Stimulated activated CD4-positive, alpha-beta T cell treated with anti-CD3 and anti-CD28 coated beads, Interleukin-4, amount 100 ng/mL, for 4 hours (primary cell): ENCODE measurements at places on chromosomes 4 and X.

GRCh38 chr4:5158825-5159224, 107.5 kb downstream of the STK32B start:
- no peak for DNase-seq

DNA sequence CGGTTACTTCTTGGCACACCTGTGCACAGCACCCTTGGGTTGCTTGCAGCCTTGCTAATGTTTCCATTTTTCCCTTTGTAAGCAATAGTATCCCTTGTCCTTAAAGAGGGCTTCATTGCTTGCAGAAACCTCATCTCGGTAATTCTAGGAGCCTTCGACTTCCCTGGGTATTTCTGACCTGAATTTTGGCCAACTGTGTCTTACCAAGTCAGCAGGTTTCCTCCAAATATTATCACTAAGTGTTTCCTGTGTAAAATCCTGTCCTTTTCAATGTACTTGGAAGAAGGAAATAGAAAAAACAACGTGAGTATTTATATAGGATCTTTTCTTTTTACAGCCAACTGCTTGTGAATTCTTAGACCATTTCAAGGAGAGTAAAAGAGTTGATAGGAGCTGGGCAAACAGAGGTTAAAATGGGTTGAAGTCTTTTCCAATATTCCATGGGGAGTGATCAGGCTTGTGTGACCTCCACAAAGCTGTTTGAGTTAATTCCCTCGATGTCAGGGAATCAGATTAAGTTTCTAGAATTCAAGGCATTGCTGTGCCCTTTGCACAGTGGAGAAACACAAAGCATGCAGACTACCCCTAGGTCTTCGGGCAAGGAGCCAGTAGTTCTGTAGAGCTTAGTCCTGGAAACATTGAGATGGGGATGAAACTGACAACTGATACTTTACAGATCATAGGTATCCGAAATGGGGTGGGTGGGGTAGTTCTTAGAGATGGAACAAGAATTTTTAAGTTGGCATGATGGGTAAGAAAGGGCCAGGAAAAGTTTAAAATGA, 209.9 kb downstream of the CPE start:
- no peak for DNase-seq

DNA sequence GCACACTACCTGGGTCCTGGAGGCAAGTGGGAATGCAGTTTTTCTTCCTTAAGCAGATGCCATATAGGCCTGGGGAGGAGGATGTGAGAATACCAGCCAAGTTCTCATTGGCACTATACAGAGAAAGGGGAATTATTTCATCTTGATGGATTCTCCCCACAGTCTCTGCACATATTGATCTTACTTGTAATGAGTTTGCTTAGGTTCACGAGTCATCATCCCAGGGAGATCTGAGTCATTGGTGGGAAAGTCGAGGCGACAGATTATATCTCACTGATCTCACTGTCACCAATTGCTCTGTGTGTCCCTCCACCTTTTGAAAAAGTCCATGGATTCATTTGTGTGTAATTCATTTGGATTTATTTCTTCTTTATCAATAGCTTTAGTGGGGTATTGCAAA, 156.8 kb downstream of the AR start:
- no peak for DNase-seq

GRCh38 chrX:3263681-3264126, 82.7 kb downstream of the MXRA5 start:
- DNase-seq, result no peak

GRCh38 chr4:5069901-5070300, 18.6 kb downstream of the STK32B start:
- DNase-seq, result no peak
